ENCODE measurements at places on chromosomes 12 and 14.

GRCh38 chr12:76504606-76505005, 55.0 kb downstream of the OSBPL8 start:
- DNase-seq, result no peak

DNA sequence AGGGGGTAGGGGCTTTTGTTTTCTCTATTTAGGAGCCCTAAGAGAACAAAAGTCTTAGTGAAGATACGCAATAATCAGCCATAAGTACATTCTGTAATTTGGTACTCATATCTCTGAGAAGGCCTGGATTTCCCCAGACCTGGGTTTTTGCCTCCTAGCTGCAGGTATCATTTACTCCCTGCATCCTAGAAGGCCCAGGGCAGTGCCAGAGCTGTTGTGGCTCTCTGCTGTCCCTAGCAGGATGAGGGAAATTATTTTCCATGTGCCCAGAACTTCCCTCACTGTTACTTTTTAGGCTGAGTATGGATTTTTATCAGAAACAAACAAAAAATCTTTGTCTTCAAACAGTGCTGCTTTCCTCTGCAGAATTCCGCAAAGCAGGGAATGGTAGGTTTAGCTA, 192.5 kb upstream of the SYT1 start:
- DNase-seq, result no peak

- no peak for DNase-seq
These were observed 7.3 kb downstream of the KRT83 start for GRCh38 chr12:52313926-52314325.

DNA sequence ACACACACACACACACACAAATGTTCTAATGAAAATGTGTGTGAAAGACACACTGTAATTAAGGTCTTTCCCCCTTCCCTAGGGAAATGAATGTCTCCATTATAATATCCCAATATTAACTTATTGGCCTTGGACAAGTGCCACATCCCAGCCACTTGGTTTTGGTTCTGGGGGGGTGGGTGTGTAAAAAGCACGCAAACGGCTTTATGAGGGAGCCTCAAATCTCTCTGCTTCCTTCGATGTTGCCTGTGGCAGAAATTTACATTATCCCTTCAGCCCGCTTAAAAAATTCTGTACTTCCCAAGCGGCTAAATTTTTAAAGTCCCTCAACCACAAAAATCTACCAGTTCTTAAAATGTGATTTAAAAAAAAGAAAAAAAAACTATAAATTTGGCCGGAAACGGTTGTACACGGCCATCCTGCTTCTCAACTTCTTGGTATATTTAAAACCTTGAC, 432 bp downstream of the C14orf93 start:
- DNase-seq, result no peak

DNA sequence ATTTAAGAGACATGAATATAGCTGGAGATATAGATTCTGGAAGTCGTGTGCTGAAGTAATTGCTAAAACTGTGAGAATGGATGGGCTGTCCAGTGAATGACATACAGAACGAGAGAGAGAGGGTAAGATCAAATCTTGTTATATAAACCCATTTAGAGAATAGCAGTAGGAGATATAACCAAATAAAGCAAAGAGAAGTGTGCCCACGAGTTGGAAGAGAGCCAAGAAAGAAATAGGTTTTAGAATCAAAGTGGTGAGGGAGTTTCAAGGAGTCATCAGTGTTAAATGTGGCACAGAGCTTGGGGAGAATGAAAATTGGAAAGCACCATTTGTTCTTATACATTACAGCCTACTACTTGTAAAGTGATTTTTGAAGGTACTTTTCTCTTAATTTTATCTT, 19.2 kb downstream of the TOGARAM1 start:
- DNase-seq, result no peak

DNA sequence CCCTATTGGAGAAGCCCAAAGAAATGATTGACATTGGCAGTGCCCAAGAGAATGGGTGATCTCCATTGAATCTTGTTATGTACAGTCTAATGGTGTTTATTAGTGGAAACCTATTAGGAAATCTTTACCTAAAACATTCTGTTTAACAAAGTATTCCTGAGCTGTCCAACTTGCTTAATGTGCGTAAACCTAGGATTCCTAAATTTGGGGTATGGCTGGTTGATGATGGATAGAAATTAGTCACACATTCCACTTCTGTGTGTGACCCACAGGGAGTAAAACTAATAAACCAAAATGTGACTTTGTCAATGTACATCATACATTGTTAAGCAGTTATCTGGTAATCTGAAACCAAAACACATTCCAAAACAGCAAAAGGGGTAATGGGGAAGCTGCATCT, 761.3 kb downstream of the FSCB start:
- DNase-seq, result no peak

- no peak for DNase-seq
These were observed 9.3 kb downstream of the STK38L start for GRCh38 chr12:27253347-27253746.

GRCh38 chr14:79321070-79321469, 890.2 kb downstream of the DIO2 start:
- no peak for DNase-seq

DNA sequence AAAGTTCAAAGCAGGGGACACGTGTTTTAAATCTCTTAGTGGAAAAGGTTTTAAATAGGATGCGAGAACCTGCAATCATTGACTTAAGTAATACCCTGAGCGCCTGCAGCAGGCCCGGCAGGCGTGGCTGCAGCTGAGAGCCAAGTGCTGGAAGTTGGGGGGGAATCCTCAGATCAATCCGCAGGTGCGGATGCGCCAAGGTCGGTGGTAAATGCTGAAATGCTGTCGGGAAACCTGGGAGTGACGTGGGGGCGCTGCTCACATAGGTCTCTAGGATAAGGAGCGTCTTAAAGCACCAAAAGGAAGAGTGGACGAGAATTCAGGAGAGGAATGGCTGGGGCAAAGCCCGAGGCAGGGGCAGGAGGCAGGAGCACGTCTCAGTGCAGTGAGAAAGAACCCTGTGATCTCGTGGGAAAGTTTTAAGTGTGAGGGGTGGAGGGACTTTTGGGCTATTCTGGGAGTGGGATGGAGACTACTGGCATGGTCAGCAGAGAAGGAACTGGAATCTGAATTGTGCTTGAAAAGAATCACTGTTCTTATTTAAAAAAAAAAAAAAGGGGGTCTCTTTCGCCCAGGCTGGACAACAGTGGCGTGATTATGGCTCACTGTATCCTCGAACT, 883 bp upstream of the CDCA4 start:
- peak; percentile 27 for DNase-seq

DNA sequence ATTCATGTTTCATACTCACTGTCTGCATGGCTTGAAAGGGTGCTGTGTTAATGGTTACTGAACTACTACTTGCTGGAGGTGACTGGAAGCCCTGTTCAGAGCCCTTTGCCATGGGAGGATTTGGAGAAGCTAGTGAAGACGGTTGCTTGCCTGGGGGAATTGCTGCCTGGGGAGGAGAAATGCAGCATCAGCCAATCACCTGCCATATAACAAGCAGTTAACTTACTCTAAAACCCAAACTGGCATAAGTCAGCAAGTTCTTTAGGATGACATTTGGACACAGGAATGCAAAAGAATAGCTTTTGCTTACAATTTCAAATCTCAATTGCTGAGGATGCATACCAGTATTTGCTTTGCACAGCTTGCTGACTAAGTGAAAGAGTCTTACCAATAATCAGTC, 23.4 kb upstream of the IPO8 start:
- no peak for DNase-seq

DNA sequence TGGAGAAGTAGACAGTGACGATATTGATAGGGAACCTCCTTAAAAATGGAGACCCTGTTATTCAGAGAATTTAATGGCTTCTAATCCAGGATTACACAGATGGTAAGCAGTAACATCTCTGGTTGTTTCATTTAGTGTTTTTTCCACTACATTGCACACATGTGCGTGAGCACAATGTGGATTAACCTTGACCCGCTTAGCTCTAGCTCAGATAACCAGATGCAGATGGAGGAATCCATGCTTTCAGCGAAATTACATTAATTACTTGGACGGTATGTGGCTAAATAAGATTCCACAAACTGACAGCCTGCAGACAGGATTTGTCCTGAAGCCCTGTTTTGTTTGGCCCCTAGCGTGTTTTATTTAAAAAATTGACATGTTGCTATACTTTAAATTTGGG, 378.4 kb downstream of the CCDC91 start:
- no peak for DNase-seq

DNA sequence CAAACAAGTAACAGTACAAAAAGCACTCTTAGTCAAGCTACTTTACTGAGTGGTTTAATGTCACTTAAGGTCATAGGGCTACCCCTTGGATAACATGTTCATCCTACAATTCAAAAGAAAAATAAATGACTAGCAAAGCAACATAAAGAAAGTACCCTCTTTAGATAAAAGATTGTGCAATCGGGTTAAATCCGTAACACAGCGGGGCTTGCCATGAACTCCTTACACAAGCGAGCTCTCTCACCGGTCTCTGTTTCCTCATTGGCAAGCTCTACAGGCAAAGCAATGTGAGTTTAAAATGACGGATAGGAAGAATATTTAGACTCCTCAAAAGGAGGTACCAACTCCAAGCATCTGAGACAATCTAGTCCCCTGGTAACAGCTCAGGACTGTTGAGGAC, 140.6 kb downstream of the EGLN3 start:
- DNase-seq, result no peak

- no peak for DNase-seq
These were observed 758.1 kb downstream of the MED13L start for GRCh38 chr12:115519359-115519758.

DNA sequence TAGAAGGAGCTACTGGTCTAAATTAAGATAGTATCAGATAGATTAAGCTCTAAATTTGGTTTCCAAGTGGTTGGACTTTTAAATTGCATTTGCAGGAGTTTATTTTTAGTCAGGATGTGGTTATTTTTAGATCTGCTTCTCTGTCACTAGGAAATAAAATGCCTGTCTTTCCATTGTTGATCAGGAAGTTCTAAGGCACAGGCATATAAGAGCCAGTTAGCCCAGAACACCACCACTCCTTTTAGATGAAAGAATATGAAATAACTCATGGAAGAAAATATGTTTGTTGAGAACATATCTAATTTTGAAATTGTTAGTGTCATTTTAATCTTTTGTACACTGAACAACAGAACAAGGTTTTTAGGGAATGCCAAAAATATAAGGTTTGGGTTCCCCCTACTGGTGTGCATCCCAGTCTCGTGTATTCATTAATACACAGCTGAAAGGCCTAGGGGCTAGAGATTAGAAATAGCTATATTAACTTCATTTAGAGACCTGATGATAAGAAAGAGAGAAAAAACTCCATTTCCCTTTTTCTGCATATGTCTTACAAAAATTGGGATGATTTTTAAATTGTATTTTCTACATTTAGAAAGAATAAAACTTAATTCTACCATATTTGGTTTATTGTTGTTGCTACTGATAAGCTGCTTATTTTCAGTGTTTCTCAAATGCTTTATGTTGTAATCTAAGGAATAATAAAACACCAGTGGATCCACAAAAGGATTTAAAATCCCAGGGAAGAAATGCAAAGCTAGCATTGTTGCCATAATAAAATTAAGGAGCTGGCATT, 67.2 kb downstream of the RIC8B start:
- peak; percentile 50 for DNase-seq

GRCh38 chr12:116273813-116274550, 3.5 kb downstream of the MED13L start:
- DNase-seq, result no peak

- DNase-seq, result no peak
These were observed 772.5 kb upstream of the ALG10B start for GRCh38 chr12:37543966-37544668.

DNA sequence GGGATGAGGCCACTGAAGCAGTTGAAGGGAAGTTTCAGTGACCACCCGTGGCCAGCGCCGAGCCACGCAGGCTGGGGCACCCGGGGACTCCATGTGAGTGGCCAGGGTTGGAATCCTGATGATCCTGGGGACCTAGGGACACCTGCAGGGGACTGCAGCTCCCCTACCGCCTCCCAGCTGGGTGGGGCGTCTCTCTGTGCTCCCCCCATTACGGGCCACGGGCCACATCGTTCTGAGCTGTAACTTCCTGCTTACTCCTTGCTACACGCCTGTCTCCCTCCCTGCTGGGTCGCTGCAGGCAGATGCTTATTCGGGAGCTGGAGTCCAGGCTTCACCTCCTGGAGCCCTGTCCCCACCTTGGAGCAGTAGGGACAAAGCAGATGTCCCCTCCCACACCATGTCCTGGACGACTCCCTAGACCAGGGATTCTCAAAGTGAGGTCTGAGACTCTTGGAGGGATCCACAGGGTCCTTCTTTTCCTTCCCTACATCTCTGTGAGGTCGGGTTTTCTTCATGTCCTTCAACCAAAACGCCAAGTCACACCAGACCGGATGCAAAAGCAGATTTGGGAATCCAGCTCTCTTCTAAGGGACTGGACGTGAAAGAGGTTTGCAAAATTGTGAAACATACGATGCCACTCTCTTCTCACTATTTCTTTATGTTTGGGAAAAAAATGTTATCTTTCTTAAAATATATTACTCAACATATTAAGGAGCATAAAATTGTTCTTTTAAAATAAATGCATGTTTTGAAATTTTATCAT, 85.9 kb upstream of the NCOR2 start:
- no peak for DNase-seq

GRCh38 chr12:3107071-3107583, 29.9 kb downstream of the TSPAN9 start:
- no peak for DNase-seq

DNA sequence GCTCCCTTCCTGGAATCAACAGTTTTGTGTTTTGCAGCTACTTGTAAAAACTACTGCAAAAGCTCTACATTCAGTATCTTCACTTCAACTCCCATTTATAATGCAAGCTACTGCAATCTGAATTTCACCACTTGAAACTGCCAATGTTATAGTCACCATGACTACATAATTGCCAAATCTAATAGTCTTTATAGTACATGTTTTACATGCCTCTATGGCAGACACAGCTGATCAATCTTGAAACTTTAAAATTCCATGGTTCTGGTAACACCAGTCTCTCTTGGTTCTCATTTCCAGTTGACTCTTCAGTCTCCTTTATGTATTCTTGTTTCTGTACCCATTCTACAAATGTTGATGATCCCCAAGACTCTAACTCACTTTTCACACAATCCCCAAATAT, 185.9 kb downstream of the MED13L start:
- DNase-seq, result no peak

DNA sequence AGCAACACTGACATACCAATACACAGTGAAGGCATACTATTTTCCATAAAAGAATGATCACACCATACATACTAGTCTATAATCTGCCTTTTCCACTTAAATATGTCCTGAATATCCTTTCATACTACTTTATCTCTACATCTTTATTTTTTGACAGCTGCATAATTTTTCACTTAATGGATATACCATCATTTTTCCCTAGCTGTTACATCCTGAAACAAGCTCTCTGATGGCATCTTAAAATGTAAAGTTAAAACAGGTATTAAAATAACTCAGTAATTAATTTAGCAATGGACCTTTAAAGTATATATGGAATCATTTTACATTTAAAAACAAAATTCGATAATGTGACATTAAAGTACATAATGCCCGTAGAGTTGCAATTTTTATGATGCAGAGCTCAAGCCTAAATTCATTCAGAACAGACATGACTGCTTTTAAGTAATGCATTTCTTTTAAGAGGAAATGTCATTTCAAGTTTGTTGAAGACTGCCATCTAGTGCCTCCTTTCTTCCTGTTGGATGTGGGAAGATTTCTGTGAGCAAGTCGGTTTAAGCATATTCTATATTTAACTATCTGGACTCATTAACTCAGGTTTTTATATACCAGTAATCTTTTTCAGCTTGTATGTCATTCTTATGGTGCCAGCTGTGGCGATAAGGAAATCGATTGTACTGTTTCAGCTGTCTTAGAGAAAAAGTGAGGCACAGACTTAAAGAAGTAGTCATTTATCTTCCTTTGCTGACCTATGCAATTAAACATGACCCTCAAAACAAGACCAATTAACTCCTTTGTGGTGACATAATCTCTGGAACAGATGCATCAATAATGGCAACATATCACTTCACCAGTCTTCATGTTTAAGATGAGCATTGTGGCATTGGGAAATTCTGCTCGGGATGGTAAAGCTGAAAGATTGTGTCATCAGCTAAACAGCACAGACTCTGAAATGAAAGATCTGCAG, 20.3 kb downstream of the PRICKLE1 start:
- peak; percentile 17 for DNase-seq
